ENCODE measurements at places on chromosomes 2 and 18.

DNA sequence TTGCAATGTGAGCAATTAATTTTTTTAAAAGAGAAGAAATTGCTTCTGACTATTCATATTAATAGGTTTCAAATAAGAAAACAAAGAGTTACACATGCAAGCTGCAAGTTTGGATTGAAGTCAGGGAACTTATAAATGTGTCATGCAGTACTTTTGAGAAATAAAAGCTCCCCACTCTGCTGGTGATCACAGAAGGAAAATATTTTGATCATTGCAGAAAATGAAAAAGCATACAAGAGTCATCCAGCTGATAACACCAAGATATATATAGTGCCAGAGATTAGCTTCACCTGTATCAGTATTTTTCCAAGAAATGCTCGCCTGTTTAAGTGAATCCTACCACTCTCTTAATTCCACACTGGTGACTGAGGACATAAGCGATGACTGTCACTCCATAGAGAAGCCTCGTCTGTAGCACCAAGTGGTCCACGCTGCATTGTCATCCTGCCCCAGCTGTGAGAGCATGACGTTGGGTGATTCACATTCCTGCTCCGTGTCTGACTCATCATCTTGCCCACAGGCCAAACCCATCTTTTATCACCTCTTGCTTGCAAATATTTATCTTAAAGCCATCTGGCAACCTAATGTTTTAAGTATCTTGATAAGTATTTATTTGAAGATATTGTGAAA, 178.0 kb downstream of the ASXL3 start:
- no peak for DNase-seq

GRCh38 chr18:70039186-70039585, 91.5 kb upstream of the CD226 start:
- DNase-seq, result no peak

DNA sequence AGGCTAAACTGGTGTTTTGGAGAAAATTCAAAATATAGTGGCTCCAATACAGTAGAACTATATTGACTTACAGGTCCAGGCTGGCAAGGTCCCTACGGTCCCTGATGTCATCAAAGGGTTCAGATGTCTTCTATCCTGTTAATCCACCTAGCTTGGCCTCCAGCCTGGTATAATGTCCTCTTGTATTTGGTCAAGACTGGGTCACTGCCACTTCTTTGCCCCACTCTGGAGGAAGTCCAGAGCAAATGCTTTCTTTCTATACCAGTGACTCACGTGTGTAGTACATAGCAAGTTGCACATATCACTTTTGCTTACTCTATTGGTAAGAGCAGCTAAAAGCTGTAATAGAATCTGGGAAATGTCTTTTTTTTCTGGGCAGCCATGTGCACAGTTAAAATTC, 80.8 kb downstream of the LCLAT1 start:
- DNase-seq, result no peak

DNA sequence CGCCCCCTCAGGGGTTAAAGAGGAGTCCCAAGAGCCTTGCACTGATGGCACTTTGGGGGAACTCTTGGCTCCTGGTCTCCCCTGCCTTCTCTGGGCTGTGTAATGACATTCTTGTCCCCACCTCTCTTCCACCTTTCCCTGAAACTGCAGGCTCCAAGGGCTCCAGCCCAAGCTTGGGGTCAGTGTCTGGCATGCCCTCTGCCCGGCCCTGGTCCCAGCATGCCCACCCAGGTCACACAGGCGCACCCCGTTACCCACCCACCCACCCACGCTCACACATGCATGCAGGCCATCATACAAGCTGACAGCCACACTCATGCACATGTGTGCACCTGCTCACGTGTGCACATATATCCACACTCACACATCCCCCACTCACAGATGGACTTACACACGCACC, 6.9 kb upstream of the NT5DC4 start:
- no peak for DNase-seq

GRCh38 chr2:154912215-154912614, 213.7 kb downstream of the KCNJ3 start:
- no peak for DNase-seq

DNA sequence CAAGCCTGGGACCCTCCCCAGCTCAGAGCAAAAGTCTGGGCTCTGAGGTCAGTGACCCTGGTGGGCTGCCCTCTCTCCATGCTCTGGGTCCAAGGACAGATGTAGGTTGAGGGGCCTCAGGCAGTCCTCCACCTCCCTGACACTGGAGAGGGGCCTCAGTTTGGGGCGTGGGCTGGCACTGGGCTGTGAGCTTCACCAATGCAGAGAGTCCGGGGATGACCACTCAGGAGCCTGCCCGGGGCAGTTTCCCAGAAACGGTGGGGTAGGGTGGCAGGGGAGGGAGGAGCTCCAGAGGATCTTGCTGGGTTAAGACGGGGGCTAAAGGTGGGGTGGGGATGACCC, 40.5 kb upstream of the SMAD7 start:
- DNase-seq, result no peak

DNA sequence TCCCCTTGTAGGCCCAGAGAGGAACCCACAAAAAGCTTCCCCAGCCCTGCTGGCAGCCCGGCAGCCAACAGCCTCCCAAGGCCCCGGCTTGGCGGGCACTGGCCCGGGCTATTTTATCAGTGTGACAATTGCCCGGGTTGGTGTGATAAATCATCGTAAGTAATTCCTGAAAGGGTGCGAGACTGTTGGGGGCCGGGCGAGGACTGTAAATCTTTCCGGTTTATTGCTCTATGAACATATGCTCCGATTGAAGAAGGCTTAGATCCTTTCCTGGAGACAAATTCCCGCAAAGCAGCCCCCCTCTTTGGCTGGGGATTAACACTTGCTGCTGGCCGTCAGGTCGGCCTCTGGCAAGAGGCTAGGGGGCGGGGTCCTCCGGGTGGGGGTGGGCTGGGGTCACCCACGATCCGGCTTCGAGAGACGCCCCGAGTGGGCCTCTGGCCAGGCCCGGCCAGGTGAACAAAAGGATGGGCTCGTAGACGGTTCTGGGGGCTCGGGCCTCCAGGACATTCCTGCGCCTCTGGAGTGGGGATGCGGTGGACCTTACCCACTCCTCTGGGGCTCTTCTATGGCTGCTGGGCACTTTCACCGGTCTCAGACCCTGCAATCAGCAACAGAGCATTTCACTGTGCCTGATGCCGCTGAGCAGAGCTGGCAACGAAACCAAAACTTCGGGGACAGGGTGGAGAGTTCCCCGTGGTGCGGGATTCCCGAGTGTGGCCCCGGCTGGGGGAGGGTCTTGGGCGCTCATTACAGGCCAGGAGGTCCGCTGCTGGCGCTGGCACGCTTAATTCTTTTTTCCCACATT, 2.0 kb downstream of the HOXD3 start:
- DNase-seq, result no peak

DNA sequence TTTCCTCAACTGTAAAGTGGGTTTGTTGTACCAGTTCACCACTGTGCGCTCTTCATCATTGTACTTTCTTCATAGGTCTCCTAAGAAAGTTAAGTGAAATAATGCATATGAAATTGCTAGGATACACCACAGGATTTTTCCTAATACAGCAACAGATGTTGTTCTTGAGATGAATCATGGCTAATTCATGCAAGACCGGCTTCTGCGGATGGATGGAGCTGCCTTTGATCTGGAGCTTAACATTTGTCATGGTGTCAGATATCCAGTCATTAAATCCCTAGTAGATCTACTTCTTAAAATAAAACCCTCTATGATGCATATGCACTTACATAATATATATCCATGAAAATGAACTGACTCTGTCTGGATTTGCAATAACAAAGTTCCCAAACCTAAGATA, 114.1 kb downstream of the COL6A3 start:
- DNase-seq, result no peak

GRCh38 chr2:224865016-224865415, 148.9 kb upstream of the CCDC195 start:
- DNase-seq, result no peak

DNA sequence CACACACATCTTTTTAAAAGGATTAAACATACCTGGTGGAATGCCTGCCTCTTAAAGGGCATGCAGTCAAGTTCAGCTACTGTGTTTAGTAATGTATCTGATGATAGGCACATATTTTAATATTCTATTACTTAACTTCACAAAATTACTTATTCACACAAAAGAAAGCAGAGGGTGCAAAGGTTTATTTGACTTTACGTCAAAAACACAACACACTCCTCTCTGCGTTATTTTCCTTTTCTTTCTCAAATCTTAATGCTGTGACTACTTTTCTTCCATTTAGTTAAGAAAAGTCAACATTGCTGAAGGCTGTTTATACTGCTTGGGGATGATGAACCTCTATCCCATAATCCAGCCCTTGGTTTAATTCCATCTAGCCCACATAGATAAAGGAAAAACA, 127.9 kb upstream of the ST6GAL2 start:
- DNase-seq, result no peak

- no peak for DNase-seq
Observed at GRCh38 chr2:165274698-165275097, 35.5 kb downstream of the SCN2A start.

DNA sequence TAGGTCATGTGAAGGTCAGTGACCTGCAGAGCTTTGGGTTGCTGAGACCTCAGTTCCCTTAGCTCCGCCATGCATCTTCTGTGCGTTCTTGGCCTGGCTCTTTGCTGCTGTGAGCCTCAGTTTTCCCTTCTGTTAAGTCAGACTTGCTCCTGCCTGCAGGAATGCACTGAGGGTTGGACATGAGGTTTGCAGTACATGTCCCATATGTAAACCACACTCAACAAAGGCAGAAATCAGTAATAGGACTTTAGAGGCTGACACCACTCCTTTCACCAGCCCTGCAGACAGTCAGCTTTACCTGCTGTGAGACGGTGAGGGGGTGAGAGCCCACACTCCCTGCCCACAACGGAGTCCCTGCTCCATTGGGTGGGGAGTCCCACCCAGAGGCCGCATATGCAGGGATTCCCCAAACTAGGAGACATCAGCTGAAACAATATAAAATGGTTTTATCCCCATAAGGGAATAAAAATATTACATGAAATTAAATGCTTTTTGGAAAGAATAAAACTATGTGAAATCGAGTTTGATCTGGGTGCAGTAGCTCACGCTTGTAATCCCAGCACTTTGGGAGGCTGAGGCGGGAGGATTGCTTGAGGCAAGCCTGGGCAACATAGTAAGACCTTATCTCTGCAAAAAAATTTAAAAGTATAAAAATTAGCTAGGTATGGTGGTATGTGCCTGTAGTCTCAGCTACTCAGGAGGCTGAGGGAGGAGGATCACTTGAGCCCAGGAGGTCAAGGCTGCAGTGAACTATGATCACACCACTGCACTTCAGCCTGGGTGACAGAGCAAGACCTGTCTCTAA, 55.1 kb downstream of the MYO7B start:
- DNase-seq, result no peak

- DNase-seq, result no peak
Observed at GRCh38 chr2:109330056-109330455, 201.1 kb downstream of the SH3RF3 start.

- no peak for DNase-seq
Observed at GRCh38 chr2:80473796-80474195, 169.2 kb upstream of the LRRTM1 start.

DNA sequence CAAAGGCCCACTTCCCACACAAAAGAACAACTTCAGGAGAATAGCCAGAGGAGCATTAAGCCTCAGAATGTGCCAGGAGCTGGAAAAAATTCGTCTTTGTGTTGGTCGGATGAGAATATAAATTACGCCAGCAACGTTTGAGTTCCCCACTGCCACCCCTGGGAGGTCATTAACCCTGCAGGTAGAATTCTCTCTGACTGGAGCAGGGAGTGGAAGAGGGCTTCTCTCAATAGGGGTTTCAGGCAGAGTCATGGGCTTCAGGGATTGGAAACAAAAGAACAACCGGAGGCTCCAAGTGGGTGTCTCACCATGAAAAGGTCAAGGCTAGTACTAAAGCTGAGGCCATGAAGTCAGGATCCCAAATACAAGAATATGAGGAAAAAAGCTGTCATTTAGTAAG, 69.0 kb upstream of the DDX18 start:
- DNase-seq, result no peak

Measured in activated gamma-delta T cell (primary cell).